ENCODE measurements at places on chromosomes 16 and 17.

DNA sequence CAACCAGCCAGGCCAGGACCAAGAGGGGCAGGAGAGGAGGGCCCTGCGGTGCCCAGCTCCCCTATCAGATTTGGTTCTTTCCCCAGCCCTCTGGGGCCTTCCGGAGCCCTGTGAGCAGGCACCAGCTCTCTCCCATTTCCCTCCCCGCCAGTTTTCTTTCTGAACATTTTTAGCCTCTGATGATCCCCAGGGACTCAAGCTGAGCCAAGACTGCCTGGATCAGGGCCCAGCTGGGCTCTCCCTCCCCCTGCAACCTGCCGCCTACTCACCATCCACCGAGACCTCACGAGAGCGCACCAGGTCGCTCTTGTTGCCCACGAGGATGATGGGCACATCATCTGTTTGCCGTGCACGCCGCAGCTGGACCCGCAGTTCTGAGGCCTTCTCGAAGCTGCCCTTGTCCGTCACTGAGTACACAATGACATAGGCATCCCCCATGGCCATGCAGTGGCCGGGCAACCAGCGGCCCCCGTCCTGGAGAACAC, 2.0 kb downstream of the RRAD start:
- no peak for DNase-seq

- peak; percentile 54 for DNase-seq
Measured at GRCh38 chr17:28716740-28717577, 709 bp downstream of the RAB34 start.

GRCh38 chr17:30274887-30275286, 16.9 kb downstream of the BLMH start:
- DNase-seq = no peak

GRCh38 chr16:52283018-52283417, 263.9 kb downstream of the TOX3 start:
- DNase-seq = peak; percentile 22

GRCh38 chr17:64133546-64134215, 3.7 kb upstream of the ERN1 start:
- peak; percentile 86 for DNase-seq

- no peak for DNase-seq
Measured at GRCh38 chr16:73711406-73712080, 585.1 kb upstream of the PSMD7 start.

- peak; percentile 35 for DNase-seq
Measured at GRCh38 chr17:7477392-7478275, 1.8 kb downstream of the ZBTB4 start.

DNA sequence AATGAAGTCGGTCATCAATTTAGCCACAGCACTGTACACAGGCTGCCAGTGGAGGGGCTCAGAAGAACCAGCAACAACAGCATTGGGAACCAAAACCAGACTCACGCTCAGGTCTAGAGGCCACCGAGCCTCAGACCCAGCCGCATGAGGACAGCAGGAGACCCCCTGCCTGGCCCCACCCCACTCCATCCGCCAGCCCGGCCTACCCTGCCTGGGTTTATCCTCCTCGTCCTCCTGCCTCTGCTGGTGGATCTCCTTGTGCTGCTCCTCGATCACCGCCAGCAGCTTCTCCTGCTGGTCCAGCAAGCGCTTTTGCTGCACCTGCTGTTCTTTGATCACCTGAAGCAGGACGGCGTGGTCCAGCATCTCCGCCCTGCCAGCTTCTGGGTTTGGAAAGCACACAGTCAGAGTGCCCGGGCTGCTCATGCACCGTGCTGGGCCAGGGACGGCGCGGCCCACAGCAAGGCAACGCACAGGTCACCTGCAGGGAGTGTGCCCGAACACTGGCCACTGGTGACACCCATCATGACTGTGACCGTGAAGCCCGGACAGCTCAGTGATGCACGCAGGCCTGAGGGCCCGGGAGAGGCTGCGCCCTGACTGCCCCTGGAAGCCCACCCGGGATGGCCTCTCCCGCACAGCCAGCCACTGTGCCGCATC, 7.7 kb downstream of the NDUFAF8 start:
- DNase-seq = no peak

GRCh38 chr17:69187294-69187693, 41.3 kb downstream of the ABCA10 start:
- DNase-seq = no peak

- no peak for DNase-seq
Measured at GRCh38 chr16:21338537-21339268, 60.6 kb upstream of the CRYM start.

- no peak for DNase-seq
Measured at GRCh38 chr16:10067406-10067805, 114.8 kb downstream of the GRIN2A start.

GRCh38 chr16:17798716-17799115, 328.0 kb upstream of the XYLT1 start:
- DNase-seq = no peak

DNA sequence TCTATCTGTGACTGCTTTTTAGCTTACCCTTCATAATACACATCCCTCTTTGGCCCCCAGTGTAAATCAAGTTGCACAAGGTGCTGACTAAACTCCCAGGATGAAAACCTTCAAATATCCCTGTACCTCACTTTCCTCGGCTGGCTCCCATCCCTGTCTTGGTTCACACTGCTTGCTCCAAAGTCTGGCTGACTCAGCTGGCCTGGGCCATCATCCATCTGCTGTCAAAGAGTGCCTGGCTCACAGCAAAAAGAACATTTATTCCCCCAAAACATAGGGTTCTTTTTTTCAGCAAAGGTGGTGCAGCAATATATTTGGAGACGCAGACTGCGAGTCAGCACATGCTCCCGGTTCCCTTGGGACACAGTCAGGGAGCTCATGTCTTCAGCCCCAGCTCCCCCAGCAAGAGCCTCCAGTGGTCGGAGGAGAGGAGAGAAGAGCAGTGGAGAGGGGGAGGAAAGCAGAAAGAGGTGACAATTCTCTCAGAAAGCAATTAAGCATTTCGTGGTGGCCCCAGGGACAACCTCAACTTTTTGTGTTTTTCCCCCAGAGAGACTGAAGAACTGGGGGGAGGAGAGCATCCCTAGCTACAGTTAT, 26.1 kb downstream of the GPR142 start:
- DNase-seq = no peak

DNA sequence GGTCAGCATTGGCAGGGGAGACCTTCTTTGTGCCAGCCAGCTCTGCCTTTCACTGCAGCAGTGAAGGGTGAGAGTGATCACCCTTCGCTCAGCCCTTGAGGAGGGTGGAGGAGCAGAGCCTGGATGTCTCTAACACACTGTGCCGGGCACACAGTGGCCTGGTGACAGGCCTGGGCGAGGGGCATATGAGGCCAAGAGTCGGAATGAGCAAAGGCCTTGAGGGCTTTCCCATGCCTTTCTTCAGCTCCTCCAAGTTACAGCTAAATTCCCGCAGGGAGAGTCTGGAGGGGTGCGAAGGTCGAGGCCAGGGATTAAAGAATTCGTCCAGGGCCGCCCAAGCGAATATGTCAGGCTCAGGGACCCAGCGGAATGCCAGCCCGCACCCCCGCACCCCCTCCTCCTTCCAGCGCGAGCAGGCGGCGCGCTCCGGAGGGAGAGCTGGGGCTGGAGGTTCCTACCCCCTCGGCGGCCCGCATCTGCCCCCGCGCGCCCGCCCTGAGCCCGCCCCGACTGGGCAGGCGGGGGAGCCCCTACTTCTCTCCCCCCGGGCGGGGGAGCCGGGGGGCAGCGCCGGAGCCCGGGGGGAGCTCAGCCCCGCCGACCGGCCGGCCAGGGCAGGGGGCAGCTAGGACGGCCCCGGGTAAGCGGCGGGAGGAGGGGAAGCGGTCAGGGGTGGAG, at the start of gene RASL10B:
TSS of gene RASL10B (plus strand) at position 401 of the 678 bp plus-strand sequence. CDS start 3,546 bp downstream, outside the sequence.
- DNase-seq = peak; percentile 55

DNA sequence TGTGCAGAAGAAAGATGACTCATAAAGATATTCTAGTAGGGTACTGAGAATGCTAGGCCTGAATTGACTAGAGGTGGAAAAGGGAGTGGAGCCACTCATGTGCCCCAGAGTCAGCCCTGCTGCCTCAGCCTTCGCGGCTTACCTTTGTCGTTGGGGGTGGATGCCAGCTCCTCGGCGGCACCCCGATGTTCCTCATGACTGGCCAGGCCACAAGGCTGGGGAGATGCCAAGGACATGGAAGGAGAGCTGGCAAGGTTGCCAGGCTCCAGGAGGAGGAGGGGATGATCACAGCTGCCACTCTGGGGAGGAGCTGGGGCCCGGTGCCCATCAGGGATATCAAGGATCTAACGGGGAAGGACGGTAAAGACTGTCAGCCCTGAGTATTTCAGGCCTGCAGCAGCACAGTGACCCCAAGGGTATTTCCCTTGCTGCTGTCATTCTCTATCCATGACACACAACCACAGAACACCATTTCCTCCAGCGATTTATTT, 9.7 kb upstream of the SLC35B1 start:
- no peak for DNase-seq

GRCh38 chr17:45905814-45906213, 11.5 kb downstream of the MAPT start:
- no peak for DNase-seq

DNA sequence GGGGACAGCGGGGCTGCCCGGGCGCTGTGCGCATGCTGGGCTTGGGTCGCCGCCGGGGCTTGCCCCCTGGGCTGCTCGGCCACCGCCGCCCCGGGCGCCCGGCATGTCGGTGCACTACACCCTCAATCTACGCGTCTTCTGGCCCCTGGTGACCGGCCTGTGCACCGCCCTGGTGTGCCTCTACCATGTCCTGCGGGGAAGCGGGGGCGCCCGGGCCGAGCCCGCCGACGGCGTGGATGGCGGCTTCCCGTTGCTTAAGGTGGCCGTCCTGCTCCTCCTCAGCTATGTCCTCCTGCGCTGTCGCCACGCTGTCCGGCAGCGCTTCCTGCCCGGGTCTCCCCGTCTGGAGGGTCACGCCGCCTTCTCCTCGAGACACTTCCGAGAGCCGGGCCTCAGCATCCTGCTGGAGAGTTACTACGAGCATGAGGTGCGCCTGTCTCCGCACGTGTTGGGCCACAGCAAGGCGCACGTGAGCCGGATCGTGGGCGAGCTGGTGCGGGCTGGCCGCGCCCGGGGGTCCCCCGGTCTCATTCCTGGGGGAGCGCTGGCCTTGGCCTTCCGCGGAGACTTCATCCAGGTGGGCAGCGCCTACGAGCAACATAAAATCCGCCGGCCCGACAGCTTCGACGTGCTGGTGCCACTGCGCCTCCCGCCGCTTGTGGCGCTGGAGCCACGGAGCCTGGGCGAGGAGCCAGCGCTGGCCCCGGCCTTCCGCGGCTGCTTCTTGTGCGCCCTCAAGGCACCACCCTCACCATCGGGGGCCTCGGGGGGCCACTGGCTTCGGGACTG, 789 bp downstream of the ITPRIPL2 start:
- peak; percentile 82 for DNase-seq

- DNase-seq = no peak
Measured at GRCh38 chr16:78720416-78720815, 621.0 kb downstream of the WWOX start.

DNA sequence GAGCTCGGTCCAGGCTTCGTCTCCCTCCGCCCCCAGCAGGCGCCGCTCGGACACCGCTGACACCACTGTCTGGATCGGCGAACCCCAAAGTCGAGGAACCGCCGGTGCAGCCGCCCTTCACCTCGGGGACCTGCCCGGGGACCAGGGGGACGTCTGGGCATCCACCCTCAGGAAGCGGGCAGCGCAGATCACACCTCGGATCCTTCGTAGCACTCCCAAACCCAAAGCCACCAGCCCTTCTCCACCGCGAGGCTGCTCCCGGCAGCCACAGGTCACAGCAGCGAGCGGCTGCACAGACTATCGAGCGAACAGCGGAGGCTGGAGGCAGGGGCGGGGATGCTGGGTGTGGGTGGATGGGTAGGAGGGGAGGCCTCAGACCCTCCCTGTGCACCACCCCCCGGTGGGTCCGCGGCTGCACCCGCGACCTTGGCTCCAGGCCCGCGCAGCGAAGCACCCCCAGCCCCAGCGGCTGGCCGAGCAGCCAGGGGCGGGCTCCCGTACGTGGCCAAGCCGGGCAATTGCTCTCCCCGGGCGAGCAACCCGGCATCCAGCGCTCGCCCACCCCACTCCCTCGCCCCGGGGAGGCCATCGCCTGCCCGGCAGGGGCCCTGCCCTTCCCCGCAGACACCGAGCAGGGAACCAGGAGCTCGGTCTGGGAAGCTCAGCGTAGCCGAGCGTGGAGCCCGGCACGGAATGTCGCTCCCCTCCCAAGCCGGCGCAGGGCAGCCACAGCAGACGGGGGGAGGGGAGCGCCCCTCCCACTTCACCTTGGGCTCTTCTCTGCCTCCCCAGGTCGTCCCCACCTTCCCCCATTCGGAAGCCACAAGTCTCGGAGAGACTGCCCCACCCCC, 1.0 kb downstream of the SDK2 start:
- no peak for DNase-seq

- no peak for DNase-seq
Measured at GRCh38 chr16:57036945-57037344, 47.6 kb downstream of the NLRC5 start.

DNA sequence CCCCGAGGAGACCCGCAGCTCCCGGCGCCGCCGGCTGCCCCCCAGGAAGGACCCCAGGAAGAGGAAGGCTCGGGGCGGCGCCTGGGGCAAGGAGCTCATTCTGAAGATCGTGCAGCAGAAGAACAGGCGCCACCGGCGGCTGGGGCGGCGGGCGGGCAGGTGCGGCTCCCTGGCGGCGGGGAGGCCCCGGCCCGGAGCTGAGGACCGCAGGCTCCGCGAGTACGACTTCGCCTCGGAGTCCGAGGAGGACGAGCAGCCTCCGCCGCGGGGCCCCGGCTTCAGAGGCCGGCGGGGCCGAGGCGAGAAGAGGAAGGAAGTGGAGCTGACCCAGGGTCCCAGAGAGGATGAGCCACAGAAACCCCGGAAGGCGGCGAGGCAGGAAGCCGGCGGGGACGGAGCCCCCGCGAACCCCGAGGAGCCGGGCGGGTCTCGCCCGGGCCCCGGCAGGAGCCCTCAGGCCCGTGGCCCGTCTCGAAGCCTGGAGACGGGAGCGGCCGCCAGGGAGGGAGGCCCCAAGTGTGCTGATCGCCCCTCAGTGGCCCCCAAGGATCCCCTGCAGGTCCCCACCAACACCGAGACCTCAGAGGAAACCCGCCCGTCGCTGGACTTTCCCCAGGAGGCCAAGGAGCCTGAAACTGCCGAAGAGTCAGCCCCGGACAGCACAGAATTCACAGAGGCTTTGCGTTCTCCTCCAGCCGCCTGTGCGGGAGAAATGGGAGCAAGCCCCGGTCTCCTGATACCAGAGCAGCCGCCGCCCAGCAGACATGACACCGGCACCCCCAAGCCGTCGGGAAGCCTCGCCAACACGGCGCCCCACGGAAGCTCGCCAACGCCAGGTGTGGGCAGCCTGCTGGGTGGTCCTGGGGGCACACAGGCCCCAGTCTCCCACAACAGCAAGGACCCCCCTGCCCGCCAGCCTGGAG, 22.3 kb upstream of the ZFPM1 start:
- peak; percentile 47 for DNase-seq
